ENCODE measurements at places on chromosomes 1 and 21.

DNA sequence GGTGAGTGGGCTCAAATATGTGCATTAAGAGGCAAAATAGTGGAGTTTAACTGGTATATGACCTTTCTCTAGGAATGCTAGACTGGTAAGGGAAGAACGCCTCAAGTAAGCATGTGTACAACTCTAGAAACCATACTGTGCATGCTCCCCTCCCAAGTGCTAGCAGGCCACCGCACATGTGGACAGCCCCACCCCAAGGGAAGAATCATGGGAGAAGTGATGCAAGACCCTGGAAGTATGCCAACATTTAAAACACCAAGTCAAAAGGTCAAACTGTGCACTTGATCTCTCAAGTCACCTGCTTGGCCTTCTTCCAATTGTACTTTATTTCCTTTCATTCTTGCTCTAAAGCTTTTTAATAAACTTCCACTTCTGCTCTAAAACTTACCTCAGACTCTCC, 120.4 kb downstream of the WDR3 start:
- no peak for DNase-seq

- no peak for DNase-seq
Measured at GRCh38 chr1:156795787-156796186, 20.9 kb downstream of the SH2D2A start.

DNA sequence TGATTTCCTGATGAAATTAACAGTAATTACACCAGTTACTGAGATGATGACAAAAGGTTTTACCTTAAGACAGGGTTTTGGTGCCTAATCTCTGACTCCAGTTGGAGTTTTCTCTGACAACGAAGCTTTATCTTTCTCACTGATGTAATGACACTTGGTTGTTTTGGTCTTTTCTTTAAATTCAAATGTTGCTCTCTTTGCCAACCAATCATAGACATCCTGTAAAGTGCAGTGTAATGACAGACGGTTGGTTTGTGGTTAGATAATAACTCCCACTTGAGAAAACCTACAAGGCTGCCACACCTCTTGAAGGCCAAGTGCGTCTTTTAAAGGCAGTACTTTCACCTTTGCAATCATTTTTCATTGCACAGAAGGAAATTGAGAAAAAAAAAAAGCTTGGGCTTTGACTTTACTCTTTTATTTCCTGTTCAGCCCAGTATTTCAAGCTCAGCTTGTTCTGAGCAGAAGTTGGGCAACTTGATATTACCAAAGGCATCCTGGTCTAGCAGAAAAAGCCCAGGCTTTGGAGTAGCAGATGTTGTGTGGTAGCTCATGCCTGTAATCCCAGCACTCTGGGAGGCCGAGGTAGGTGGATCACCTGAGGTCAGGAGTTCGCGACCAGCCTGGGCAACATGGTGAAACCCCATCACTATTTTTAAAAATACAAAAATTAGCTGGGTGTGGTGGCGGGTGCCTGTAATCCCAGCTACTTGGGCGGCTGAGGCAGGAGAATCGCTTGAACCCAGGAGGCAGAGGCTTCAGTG, 14.9 kb downstream of the PDIK1L start:
- DNase-seq, result no peak

- no peak for DNase-seq
Measured at GRCh38 chr1:4027008-4027407, 126.9 kb upstream of the C1orf174 start.

GRCh38 chr1:207651583-207651982, 6.7 kb downstream of the CR1L start:
- DNase-seq, result no peak

- no peak for DNase-seq
Measured at GRCh38 chr1:211356723-211357407, 30.2 kb downstream of the TRAF5 start.

- DNase-seq, result no peak
Measured at GRCh38 chr21:45309069-45309986, 21.6 kb upstream of the POFUT2 start.

- no peak for DNase-seq
Measured at GRCh38 chr1:18735224-18735997, 104.8 kb downstream of the PAX7 start.

DNA sequence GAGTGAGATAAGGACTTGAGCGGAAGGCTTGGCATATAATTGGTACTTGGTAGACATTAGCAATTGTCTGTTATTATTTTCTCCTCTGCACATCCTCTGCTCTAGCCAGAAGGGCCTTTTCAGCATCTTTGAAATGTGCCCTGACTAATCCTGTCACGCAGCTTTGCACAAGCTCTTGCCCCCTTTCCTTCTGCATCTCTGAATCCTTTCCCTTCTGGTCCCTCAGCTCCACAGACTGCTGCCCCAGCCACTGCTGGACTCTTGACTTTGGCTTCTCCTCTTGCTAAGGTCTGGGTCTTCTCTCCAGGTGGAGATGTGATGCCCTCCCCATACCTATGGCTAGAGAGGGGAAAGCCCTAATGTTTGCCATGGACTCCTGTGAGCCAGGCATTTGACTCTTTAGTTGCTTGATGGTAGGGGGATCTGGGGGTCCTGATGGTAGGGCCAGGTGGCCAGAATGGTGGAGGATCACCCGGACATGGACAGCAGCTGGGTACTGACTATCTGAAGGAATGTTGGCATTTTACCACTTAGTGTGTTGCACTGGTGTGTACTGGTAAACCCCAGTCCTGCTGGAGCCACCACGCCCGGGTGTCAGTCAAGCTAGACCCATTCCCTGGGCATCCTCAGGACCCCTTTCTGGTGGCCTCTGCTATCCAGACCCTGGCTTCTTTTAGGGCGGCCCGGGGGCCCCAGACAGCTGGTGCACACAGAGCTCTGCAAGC, 4.4 kb downstream of the HPCA start:
- no peak for DNase-seq
